CD4-positive, alpha-beta memory T cell (primary cell): ENCODE measurements at places on chromosomes 1 and 21. TPM values are rescaled to one million over a fixed set of nuclear protein-coding genes. Genes with fewer than 3 reads are reported as not detected.

SDCCAG8 gene
- total RNA-seq, result 32.8 TPM

GGPS1 gene
- 52.5 TPM for total RNA-seq

MARK1 gene
- not detected for total RNA-seq

RRP1 gene
- total RNA-seq, result 25.4 TPM

TMEM269 gene
- 0.35 TPM for total RNA-seq

TCHHL1 gene
- not detected for total RNA-seq

C1orf141 gene
- not detected for total RNA-seq

UBL4B gene
- not detected for total RNA-seq

TRIM58 gene
- total RNA-seq, result not detected

SLC19A2 gene
- 4.1 TPM for total RNA-seq

F11R gene
- total RNA-seq, result 27.1 TPM

OR10K1 gene
- not detected for total RNA-seq

FAM131C gene
- not detected for total RNA-seq

MEX3A gene
- total RNA-seq, result not detected

KCNC4 gene
- 13.4 TPM for total RNA-seq

ANXA9 gene
- not detected for total RNA-seq

ORC1 gene
- total RNA-seq, result 1.5 TPM

MTARC1 gene
- total RNA-seq, result not detected

RALGPS2 gene
- total RNA-seq, result 12.4 TPM

LCE2C gene
- total RNA-seq, result not detected

CSF3R gene
- 0.87 TPM for total RNA-seq

ZNF436 gene
- 11.9 TPM for total RNA-seq

FAM43B gene
- total RNA-seq, result not detected
